ENCODE measurements at places on chromosomes 16 and 17.

GRCh38 chr16:67928561-67929364 is 2.9 kb downstream of the CTRL start:
- DNase-seq = peak; percentile 45

DNA sequence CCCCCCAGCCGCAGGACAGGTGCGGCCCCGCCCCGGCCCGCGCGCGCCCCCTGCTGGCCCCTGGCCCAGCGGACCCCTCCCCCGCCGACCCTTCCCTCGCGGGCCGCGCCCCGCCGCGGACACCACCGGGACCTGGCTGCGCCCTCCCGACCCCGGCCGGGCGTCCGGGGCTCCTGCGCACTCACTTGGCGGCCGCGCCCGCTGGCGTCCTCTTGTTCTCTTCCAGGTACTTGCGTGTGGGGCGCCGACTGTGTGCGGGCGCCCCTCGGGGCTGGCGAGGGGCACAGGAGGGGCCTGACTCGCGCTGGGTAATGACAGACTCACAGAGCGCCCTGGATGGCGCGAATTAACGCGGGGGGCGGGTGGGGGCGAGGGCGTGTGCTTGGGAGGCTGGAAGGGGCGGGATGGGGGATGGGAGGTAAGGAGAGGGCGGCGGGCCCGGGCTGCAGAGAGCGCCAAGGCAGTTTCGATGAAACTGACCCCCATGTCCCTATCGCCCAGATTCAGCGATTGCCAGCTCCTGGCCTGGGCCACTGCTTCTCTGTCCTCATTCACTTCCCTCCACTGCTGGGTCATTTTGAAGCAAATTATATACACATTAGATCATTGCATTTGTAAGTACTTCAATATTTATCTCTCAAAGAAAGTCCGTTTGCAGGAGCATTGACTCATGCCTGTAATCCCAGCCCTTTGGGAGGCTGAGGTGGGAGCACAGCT is 445 bp upstream of the DBNDD1 start:
- peak; percentile 87 for DNase-seq

GRCh38 chr16:82504836-82505235 is 121.9 kb upstream of the CDH13 start:
- DNase-seq = no peak

DNA sequence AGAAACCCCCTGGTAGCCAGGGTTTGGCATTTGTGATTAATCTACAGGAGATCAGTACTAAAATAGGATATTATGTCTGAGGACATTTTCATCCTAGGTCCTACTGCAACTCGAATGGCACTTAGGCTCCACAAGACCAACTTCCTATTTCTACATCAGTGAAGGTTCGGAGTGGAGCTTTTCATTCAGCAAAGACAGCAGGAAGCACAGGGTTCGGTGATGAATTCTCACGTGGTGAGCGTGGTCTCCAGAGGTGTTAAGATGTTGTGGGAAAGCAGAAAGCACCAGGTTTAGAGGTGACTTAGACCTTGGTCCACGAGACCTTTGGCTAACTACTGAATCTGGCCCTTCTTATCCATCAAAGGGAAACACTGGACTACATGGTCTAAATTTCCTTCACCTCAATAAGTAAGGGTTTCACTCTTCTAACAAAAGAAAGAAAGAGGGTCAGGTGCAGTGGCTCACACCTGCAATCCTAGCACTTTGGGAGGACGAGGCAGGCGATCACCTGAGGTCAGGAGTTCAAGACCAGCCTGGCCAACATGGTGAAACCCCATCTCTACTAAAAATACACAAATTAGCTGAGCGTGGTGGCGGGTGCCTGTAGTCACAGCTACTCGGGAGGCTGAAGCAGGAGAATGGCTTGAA is 13.9 kb upstream of the HELZ start:
- no peak for DNase-seq

DNA sequence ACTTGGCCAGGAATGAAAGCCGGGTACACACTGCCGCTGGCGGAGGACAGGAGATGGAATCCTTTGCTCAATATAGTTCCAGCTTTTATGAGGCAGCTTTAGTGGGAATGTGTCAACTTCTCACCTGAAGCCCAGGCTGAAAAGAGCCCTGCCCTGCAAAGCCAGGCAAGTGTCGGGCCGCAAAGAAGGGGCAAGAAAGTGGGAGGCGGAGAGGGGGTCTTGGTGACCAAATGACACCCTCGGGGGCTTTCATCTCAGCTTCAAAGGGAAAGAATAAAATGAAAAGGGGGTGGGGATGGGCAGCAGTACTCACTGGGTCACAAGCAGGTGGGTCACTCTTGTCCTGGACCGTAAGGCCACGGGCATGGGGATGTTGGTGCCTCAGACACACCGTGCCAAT is 62.9 kb downstream of the C16orf95 start:
- DNase-seq = no peak

- no peak for DNase-seq
These were observed 10.1 kb downstream of the MRM3 start for GRCh38 chr17:792277-792676.

DNA sequence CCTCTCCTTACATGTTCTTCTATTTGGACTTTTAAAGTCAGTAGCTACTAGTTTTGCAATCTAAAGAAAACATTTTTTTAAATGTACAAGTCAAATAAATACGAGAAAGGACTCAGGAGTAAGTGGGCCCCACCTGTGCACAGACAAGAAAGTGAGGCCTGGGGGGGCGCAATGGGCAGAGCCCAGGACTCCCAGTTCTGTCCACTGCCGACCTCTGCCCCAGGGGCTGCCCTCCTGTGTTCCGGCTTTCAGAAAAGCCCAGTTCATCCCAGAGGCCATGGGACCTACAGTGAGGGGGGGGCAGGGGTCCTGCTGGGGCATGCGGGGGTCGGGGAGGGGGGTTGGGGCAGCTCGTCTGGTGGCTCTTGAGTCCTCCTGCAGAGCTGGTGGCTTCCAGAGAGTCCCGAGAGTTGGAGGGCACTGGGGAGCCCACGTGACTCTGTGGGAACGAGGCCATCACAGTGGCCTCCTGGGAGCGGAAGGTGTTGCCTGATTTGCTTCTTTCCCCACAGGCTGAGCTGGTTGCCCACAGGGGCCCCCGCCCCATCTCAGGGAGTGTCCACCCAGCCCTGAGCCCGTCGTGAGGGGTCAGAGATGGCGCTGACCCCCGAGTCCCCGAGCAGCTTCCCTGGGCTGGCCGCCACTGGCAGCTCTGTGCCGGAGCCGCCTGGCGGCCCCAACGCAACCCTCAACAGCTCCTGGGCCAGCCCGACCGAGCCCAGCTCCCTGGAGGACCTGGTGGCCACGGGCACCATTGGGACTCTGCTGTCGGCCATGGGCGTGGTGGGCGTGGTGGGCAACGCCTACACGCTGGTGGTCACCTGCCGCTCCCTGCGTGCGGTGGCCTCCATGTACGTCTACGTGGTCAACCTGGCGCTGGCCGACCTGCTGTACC is 2.4 kb downstream of the UTS2R start:
- no peak for DNase-seq

DNA sequence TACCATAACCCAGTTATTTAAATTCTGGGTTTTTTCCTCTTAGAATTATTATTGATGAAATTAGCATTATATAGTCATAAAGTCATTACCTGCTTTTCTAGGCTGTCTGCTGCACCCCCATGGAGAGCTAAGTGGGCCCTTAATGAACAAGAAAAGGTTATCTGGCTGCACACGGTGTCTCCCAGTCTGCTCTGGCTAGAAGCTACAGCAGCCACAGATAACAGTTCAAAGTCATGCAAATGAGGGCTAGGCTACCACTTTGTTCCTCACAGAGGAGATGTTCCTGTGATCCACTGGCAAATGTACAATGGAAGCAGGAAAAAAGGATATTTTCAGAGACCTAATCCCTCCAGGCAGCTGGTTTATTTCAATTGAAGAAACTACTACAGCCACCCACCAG is 112.1 kb downstream of the SNX11 start:
- no peak for DNase-seq

GRCh38 chr17:44912763-44913544 is 2.3 kb downstream of the GFAP start:
- no peak for DNase-seq

DNA sequence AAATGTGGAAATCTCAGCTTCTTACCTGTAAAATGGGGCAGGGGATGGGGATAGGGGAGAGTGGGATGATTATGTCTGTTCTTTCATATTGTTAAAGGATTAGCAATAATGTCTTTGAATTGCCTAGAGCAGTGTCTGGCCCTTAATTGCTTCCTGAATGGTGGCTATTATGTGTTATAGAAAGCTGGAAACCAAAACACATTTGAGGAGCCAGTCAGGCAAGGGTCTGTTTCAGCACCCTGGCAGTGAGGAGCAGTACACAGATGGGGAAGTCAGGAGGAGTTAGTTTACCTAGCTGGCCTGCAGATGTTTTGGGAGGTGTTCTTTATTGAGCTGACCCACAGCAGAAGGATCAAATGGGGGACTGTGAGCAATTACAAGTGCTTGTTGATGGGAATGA is 63.0 kb downstream of the NUP93 start:
- DNase-seq = no peak

- no peak for DNase-seq
These were observed 5.5 kb downstream of the TMEM204 start for GRCh38 chr16:1538804-1539520.

DNA sequence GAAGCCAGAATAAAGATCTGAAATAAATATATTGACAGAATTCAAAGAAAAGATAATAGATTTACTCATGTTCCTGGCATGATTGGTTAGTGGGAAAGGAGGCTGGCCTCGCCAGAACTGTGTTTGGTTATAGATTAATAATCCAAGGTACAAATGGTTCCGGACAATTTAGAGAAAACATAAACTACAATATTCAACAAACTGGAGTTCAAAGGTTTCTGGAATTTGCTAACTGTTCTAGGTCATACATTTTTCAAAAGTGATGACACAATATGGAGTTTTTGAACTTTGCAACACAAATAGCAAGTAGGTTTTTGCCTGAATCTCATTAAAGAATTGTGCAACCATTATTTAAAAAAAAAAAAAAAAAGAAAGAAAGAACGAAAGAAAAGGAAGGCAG is 251.7 kb upstream of the SALL1 start:
- peak; percentile 77 for DNase-seq

DNA sequence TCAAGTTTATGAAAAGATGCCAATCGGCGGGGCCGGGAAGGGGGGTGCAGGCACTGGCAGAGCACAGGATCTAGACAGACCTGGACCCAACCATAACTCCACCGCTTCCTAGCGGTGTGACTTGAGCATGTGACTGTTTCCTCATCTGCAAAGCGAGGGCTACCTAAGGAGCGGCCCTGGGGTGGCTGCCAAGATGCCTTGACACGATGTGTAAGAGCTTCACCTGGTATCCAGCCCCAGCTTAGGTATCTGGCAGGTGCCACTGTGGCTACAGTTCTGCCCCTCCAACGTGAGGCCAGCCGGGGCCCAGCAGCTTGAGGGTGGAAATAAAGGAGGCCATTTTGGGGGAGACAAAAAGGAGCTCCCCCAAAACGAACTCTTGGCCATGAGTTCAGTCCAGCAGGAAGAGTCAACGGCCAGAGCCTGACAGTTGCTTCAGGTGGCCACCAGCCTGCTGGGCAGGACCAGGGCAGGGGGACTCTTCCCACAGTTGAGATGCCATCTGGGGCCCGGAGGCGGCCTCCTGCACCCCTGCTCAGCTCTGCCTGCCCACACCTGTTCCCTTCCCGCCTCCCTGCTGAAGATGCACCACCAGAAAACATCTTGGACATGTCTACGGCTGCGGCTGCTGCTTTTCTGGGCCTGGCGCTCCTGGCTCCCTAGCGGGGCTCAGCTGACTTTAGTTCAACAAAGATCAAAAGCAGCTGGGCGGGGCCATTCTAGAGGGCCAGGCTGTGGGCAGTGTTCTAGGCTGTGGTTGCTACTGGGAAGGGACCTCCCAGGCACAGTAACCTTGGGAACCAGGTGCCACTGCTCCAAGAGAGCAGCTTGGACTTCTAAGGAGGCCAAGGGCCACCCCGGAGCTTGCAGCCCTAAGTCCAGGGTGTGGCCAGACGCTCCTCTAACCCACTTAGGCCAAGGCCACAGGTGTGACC is 3.4 kb upstream of the MTSS2 start:
- DNase-seq = no peak

DNA sequence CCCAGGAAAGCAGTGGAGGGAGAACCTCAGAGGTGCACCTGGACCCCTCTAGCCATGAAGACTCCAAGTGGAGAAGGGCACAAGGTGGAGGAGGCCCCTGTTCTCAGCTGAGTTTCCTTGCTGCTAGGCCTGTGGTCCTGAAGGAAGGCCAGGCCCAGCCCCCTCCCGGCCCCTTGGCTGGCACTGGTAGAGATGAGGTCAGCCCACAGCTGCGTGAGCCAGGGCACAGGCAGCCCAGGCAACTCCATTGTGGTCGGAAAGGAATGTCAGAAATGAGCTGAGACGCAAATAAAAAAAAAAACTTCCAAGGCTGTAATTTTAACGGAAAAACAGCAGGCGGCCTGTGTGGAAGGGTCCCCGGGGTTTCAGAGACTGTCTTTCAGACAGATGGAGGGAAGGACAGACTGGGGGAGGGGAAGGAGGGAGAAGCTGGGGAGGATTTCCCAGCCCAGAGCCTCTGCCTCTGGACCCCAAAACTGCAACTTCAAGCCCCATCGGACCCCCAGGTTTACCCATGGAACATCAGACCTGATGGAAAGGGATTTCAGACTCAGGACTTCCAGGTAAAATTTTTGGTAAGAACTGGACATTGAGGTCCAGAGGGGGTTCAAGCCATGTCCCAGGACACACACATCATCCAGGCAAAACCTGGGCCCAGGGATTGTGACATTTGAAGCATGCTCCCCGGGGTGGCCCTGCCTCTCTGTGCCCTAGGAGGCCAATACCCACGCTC is 25.6 kb upstream of the MRPS23 start:
- peak; percentile 98 for DNase-seq

DNA sequence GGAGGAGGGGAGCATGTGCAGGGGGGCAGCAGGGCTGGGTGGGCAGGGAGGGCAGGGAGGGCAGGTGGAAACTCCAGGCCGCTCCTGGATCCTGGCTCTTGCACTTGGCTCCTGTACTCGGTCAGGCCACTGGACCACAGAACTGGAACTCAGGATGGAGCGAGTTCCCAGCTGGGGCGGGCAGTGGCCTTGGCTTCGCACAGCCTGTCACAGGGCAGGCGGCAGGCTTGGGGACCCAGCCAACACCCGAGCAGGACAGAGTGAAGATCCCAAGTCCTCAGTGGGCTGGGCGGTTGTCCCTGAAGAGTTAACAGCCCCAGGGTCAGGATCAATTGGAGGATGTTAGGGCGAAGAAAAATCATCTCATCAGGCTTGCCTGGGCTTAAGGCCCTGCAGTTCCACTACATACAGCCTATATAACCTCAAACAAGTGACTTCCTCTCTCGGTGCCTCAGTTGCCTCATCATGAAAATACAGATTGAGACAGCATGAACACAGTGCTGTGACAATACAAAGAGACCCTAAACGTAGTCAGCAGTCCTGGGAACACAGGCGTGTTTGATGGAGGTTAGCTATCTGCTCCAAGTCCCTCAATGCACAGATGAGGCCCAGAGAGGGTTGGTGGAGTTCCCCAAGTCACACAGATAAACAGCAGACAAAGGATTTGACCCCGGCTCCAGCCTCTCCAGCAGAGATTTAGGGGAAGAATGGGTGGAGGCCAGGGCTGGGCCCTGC is 21.9 kb downstream of the ZNF423 start:
- no peak for DNase-seq

- DNase-seq = no peak
These were observed 44.0 kb downstream of the ANKRD11 start for GRCh38 chr16:89446136-89446974.

GRCh38 chr17:79977708-79978547 is 57.7 kb downstream of the TBC1D16 start:
- peak; percentile 6 for DNase-seq

- peak; percentile 48 for DNase-seq
These were observed 488 bp downstream of the SPSB3 start for GRCh38 chr16:1781758-1782407.
